ENCODE measurements at places on chromosomes 1 and 21.

GRCh38 chr21:38289705-38290485 is 33.1 kb downstream of the KCNJ15 start:
- no peak for DNase-seq

GRCh38 chr21:29376556-29376955 is 77.8 kb downstream of the BACH1 start:
- DNase-seq: no peak

DNA sequence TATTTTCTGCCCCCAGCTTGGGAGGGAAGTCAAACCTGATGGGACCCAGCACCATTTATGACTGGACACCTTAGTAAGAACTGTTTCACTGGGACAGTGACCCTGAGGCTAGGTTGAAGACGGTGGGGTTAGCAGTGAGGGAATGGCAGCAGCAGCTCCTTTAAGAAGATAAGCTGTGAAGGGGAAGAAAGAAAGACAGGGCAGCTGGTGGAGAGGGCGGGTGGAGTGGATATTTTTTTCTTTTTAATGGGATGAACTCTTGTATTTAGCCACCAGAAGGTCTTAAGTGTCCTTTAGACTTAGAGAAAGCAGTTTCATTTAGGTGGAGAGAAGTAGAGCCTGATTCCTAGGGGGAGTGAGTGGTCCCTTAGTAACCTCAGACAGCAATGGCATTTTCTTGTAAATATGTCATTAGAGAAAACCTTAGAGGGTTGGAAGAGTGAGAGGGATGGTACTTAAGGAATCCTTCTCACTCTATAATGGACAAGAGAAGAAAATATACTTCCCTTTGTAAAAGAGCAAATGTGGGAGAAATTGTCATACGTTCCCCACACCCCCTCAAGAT is 187.5 kb downstream of the HHAT start:
- DNase-seq: no peak

GRCh38 chr1:166165661-166166328 is 1.0 kb downstream of the FAM78B start:
- DNase-seq: no peak

- DNase-seq: no peak
Measured at GRCh38 chr1:22791831-22792347, 81.2 kb downstream of the EPHB2 start.

DNA sequence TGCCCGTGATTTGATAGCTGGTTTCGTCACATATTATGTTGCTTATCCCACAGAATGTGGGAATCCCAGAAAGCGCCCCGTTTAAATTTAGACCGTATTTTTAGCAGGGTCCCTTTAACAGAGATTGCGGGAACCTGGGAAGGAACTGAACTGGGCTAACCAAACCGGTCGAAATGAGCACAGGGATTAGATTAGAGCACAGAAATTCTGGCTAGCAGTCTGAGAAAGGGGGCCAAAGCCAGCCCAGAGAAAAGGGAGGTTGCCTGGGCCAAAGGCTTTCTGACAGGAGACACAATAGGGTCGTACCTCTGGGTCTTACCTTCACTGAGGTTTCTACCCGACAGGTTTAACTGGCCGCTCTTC is 327 bp downstream of the LRRC40 start:
- DNase-seq: no peak

GRCh38 chr21:20882462-20883407 is 115.5 kb upstream of the NCAM2 start:
- DNase-seq: no peak

GRCh38 chr1:85998105-85998855 is 158.3 kb downstream of the COL24A1 start:
- no peak for DNase-seq

GRCh38 chr1:25675729-25676476 is 59.3 kb downstream of the MAN1C1 start:
- DNase-seq: peak; percentile 75

DNA sequence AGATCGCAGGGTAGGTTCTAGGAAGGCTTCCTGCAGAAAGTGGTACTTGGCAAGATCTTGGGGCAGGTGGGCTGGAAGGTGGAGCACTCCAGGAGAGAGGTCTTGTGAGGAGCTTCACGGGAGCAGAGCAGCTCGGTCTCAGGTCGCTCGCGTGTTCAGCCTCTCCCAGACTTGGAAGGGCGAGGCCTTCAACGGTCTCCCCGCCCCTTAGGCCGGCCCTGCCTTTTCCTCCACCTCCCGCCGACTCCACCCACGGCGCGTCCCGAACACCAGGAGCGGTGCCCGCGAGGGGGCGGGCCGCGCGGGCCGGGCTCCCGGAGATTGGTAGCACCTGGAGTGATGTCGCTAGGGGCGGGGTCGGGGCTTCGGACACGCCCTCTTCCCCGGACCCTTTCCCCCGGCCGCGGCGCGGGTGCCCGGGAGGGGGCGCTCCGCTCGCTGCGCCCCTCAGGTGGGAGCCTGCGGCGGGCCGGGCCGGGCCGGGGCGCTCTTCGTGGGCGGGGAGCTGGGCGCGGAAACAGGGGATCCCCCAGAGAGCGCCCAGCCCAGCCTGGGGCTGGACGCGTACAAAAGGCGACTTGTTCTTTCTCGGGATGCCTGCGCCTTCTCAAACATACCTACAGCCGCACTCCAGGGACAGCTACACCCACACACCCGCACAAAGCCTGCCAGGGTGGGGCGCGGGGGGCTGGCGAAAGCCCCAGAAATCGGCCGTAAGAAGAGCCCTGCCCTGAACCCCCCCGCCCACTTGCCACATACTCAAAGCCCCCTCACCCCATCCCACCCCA is 35.5 kb downstream of the AHDC1 start:
- DNase-seq: peak; percentile 72

GRCh38 chr1:201531551-201532425 is 7.1 kb upstream of the NAV1 start:
- no peak for DNase-seq

DNA sequence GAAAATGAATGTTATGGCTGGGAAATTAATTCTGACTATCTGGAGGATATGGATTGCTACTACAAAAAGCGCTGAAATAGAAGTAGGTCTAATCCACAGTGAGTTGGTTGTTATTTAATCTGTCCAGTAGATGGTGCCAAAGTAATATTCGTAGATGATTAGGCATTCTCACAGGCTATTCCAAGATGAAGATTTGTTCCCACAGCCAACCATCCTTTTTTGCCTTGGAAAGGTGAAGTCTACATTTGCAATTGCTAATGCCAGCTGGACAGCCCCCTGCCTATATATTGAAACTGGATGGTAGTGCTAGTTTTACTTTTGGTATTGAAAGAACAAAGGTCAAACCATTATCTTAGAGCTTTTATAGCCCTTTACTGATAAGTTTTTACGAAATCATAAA is 43.8 kb downstream of the RBM11 start:
- DNase-seq: no peak

GRCh38 chr1:74731399-74732052 is 1.3 kb downstream of the CRYZ start:
- DNase-seq: no peak

GRCh38 chr21:42863504-42863870 is 15.9 kb downstream of the WDR4 start:
- DNase-seq: no peak

- DNase-seq: no peak
Measured at GRCh38 chr1:159960721-159961381, 6.8 kb upstream of the SLAMF9 start.

- no peak for DNase-seq
Measured at GRCh38 chr1:173057984-173058383, 7.2 kb upstream of the TNFSF18 start.

DNA sequence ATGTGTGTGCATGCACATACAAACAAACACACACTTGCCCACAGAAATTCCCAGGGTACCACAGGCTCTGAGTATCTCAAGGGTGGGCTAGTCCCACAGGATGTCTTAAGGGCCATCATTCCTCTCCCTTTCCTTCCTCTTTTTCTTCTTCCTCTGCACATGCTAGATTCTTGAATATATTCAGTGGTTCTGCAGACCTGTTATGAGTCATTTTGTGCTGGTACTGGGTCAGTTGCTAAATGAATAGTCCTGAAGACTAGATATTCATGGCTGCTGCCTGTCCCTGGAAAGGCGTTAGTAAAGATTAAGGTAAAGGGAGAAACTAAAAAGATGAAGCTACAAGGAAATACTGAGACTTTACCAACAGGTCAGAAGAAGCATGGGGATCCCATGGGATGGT is 256.7 kb upstream of the KIAA0040 start:
- DNase-seq: no peak

GRCh38 chr1:230682274-230682673 is 31.6 kb downstream of the AGT start:
- no peak for DNase-seq

- no peak for DNase-seq
Measured at GRCh38 chr1:155166471-155167165, 6.5 kb downstream of the KRTCAP2 start.

- DNase-seq: no peak
Measured at GRCh38 chr21:34158866-34159835, 85.8 kb downstream of the MRPS6 start.

- DNase-seq: no peak
Measured at GRCh38 chr21:28752131-28752530, 240.5 kb downstream of the LTN1 start.

- no peak for DNase-seq
Measured at GRCh38 chr21:36661511-36662309, 37.2 kb upstream of the SIM2 start.

DNA sequence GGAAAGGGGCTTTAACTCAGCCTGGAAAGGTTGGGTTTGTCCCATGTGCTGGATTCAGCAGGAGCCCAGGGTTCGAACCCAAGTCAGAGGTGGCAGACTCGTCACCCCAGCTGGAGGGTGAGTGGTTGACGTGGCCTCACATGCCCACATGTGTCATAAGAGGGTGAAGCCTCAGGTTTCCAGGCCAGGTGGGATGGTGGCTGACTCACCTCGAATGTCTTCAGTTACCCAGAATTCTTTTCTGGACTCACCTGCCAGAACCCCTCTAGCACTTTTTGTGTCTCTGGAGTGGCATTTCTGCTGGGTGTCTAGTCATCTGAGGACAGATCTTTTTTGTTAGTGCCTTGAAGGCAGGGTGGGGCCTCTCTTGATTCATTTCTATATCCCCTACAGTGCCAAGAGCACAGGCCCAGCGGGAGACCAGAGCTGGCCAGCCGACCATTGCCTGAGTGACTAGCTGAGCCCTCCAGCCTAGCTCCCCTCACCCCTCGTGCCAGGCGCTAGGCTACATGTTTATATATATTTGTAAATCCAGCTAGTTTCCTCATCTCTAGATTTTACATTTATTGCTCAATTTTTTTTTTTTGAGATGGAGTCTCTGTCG is 28.1 kb downstream of the IL6R start:
- DNase-seq: no peak

GRCh38 chr1:110176299-110176956 is 26.1 kb downstream of the SLC6A17 start:
- DNase-seq: no peak

DNA sequence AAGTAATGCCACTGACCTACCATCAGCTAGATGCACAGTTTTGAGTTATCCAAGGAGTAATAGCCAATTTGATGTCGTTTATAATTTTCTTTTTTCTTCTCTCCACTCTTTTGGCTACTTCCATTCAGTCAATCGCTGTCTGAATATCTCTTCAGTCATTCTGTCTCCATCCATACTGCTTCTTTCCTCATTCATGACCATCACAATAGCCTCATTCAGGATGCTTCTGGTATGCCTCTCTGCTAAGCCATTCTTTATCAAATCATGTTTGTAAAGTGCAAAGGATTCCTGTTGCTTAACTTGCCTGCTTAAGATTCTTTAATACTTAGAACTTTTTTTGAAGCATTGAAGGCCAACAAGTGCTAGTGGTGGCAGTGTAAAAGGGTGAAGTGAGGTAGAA is 20.2 kb downstream of the TYW3 start:
- DNase-seq: no peak

DNA sequence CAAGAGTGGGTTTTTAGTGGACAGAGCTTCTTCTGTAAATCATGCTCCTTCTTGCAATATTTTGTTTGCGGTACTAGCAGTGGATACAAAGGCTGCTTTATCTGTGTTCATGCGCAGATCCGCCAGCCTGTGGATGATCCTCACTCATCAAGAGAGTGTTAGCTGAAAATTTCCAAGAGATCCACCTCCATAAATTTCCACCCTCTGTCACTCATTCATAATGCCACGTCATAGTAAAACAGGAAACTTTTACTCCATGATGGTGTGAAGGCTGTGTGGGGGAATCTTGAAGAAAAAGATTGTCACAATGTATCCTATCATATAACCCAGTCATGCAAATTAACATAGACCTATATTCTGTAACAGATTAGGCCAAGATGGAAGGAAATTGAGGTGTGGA is 4.4 kb upstream of the MAPKAPK2 start:
- no peak for DNase-seq

GRCh38 chr1:10415211-10415930 is 14.9 kb upstream of the CENPS start:
- no peak for DNase-seq

DNA sequence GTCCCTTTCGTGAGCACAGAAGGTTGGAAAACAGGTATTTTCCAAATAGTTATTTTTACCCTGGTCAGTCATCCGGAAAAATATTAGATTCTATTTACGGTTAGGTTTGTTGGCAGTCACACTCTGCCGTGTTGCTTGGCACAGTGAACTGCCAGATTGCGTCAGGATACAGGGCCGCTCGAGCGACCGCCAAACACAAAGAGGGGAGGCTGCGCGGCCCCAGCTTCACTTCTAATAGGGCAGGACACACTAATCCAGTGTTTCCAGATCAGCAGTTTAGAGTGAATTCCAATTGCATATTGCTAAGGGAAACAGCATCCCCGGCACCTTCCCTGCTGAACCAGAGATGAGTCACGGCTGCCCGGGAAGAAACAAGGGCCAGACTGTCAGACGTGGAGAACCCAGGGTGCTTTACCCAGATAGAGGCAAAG is 22.9 kb downstream of the UMODL1 start:
- no peak for DNase-seq

GRCh38 chr1:110967256-110967655 is 3.5 kb upstream of the LRIF1 start:
- DNase-seq: no peak

GRCh38 chr1:16978567-16979474 is 1.6 kb downstream of the MFAP2 start:
- no peak for DNase-seq

- no peak for DNase-seq
Measured at GRCh38 chr1:53210954-53211353, 9.5 kb downstream of the CZIB start.

- peak; percentile 61 for DNase-seq
Measured at GRCh38 chr1:33180911-33181890, 642 bp downstream of the TRIM62 start.

GRCh38 chr1:183032122-183032921 is 9.1 kb downstream of the LAMC1 start:
- DNase-seq: no peak

DNA sequence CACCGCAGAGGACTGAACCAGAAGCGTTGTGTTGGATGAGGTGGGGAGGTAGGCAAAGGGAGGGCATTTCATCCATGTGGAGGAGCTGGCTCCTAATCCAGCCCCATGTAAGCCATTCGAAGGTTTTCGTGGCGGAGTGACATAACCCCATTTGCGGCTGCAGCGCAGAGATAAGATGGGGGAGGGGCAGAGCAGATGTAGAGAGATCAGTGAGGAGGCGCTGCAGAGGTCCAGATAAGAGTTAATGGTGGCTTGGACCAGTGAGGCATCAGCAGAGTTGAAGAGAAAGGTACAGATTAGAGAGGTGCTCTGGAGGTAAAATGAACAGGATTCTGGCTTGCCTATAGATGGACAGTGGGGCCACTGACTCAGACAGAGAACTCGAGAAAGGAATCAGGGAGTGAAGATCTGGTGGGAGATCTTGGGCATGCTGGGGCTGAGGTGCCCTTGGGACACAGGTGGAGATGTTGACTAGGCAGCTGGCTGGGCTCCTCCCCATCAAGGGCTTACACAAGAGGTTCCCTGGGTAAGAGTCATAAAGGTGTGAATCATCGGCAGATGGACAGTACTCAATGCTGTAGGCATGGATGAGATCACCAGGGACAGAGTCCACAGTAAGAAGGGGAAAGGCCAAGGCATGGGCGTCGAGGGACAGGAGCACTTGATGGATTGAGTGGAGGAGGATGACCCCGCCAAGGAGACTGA is 7.8 kb upstream of the PTPRF start:
- no peak for DNase-seq
